Fibroblast of skin of back (primary cell): ENCODE measurements at places on chromosomes 12 and 14.

DNA sequence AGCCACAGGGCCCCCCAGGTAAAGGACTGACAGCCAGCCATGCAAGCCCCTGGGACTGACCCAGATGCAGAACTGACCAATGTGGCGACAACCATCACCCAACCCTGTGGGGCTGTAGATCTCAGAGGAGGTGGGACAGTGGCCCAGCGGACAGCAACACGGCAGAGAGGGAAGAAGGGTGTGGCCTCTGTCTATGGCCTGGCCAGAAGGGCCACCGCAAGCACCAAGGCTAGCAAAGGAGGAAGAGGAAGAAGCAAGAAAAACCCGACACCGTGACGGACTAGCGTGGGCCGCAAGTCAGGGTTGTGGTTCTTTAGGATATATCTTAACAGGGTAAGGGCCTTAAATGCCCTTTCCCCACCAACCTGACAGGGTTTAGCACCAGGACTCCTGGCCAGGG lies 71.2 kb downstream of the ITPK1 start:
- DNase-seq = no peak

DNA sequence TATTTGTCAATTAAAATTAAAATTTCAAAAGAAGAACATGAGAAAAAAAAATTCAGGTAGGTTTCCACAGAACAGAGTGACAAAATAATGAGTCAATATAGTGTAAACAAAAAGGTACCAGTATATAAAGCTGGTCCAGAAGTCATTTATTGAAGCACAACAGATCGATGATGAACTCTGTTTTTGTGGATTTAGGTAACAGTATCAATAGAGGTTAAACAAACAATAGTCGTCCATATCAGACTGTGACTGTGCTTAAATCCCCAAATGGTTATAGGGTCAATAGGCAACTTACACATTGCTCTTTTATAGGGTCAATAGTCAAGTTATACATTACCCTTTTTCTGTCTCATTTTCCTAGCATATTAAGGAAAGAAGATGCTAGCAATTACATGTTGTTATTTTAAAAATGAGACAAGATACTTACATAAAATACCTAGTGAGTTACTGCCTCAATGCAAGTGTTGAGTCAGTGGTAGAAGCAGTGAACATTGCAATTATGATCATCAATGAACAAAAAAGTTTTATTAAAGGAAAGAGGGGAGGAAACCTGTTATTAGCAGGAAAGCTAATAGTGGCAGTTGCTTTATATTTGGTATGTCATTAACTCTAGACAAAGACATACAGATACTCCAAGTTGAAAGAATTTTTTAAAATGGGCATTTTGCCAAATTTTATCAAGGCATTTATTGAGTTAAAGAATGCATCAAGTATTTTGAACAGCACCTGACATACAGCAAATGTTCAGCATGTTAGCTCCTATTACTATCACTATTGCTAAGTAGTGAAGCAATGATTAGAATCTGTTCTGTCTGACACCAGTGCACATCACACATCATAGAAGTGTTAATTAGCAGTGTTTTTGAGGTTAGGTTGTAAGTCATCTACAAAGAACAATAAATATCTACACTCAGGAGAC lies 102.9 kb downstream of the CCER1 start:
- DNase-seq = no peak

GRCh38 chr14:54606178-54606577 lies 39.2 kb downstream of the SAMD4A start:
- DNase-seq = peak; percentile 73

- no peak for DNase-seq
Observed at GRCh38 chr12:50647031-50647430, 116.9 kb upstream of the ATF1 start.

- DNase-seq = no peak
Observed at GRCh38 chr14:32350020-32350419, 20.9 kb downstream of the AKAP6 start.

GRCh38 chr12:67269633-67270573 lies 745 bp downstream of the CAND1 start:
- peak; percentile 34 for DNase-seq

DNA sequence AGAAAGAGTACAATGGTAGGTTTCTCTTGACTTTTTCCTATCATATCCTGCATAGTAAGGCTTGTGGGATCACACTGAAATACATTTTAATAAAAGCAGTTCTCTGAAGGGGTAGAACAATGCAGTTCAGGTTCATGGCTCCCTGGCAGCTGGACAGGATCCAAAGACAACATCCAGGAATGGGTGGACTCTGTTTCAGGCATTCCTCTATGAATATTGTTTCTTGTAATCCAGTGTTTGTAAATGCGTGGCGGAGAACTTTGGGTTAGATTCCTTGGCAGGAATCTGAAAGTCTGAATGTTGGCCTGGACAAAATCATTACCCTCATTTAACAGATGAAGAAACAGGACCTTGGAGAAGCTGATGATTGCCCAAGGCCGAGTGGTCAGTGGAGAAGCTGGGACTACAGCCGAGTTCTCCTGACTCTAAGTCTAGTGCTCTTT lies 43.5 kb downstream of the SYNE2 start:
- DNase-seq = peak; percentile 85

GRCh38 chr12:562634-563033 lies 100.6 kb downstream of the NINJ2 start:
- no peak for DNase-seq

DNA sequence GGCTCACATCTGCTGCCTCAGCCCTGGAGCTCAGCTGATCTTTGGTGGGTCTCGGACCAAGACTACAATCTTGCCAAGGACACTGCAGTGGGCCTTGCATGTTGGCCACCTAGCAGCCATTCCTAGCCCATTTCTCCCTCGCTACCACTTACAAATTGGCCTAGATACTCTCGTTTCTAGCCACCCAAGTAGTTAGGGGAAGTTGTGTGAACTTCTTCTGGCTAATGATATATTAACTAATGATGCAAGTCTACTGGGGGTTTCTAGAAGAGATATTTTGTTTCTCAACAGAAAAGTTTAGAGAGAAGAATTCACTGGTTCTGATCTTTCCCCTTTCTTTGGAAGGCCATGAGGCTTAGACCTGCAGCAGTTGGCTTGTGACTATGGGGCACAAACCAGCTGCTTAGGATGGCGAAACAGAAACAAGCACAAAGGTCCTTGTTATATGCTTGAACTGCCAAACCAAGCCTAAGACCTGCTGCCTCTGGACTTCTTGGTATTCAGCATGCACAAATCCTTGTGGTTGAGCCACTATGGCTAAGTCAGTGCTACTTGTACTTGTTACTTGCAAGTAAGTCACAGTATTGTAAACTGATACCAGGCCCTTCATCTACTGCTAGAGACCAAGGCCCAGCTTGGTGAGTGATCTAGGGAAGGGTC lies 30.5 kb upstream of the GPATCH2L start:
- no peak for DNase-seq

DNA sequence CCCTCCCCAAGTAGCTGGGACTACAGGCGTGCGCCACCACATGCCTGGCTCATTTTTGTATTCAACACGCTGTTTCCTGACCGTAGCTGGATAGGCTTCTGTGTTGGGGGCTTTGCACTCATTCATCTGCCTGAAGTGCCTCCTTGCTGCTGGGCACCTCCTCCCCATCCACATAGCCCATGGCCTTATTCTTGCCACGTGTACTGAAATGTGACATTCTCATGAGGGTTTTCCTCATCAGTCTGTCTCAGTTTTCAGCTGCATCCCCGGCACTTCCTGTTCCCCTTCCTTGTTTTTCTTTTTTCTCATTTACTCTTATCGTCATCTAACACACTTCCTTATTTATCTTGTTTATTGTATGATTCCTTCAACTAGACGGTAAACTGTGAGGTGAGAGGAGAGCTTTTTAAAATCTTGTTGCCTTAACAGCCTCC lies 36.6 kb downstream of the RCOR1 start:
- no peak for DNase-seq

GRCh38 chr12:27751386-27752047 lies 28.5 kb upstream of the KLHL42 start:
- no peak for DNase-seq

- peak; percentile 81 for DNase-seq
Observed at GRCh38 chr14:61569812-61570548, 125.3 kb upstream of the HIF1A start.

DNA sequence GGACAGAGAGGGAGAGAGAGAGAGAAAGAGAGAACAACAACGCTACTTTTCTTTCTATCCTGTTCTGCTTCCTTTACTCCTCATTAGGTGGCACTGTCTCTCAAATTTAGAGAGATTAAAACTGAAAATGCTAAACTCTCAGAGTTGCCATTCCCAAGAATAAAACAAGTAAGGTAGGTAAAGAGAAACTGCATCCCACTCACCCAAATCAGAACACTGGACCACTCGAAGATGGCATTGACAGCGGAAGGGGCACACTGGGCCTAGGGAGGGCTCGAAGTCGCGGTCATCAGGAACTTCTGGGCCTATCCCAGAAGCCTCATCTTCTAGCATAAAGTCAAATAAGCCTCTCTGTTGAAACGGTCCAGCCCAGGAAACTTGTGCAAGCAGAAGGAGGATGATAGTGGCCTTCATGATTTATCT lies 4.5 kb downstream of the DCN start:
- peak; percentile 68 for DNase-seq

- no peak for DNase-seq
Observed at GRCh38 chr14:38003746-38004609, 203.7 kb upstream of the SSTR1 start.

DNA sequence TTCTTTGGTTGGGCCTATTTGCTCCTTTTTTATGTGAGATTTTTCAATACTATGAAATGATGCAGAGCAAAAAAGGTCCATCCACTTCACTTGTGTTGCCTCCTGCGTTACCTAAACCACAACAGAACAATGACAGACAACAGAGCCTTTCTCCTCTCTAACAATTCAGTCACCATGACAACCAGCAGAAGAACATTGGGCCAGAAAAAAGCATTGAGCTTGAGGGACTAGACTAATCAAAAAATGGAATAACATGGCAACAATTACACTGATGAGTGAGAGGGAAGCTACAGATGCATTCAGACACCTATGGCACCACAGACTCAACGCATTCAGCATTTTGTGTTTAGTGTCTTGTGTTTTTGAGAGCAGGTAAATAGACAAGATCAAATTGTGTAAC lies 44.6 kb upstream of the PTCSC3 start:
- no peak for DNase-seq

DNA sequence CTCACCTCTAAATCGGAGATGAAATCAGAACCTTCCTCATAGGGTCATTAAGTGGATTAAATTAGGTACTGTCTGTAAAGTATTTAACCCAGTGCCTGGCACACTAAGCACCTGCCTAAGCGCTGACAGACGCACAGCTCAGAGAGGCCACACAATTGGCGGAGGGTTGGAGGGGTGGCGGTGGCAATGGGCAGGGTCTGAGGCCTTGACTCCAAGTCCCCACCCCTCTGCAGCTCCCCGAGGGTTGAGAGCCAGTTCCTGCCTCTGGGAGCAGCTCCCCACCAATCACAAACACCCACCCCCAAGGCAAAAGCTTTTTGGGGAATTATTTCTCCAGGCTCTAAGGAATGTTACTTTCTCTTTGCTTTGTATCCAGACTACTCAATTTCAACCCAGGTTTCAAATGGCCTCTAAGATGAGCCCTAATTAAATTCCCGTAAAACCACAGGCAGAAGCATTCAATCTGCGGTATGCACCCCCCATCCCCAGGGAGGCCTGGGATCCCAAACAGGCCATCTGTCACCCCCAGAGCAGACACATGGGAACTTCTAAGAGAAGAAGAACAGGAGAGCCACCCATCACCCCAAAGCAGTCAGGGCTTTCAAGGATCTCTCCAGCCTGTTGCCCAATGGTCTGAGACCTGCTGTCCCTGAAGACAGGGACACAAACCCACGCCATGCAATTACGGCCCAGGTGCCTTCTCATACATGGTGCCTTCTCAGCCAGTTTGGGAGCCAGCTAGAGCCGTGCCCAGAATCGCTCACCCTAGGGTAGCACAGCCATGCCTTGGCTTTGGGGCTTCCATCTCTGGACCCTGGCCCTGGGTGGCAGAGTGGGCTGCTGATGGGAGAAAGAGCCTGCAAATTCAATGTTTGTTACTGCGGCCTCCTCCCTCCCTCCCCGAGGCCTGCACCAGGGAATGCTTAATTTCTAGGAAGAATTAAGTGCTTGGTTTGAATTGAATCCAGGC lies 66.1 kb downstream of the CHGA start:
- peak; percentile 48 for DNase-seq

DNA sequence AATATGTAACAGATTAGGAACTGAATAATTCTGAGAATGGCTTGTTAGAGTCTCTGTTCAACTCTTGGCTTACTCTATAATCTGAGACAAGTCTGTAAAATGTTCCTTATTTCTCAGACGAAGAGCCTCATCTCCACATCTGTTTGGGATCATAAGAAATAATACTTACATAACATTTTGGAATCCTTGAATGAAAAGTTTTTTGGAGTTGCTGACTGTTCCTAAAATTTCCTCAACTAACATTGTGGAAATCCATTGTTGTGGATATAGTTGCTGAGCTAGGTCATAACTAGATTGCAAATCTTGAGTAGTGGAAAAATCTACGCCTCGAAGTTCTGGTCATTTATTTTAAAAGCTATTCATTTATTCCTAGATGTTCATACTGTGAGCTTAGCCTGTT lies 402.9 kb downstream of the ZFP36L1 start:
- DNase-seq = no peak

DNA sequence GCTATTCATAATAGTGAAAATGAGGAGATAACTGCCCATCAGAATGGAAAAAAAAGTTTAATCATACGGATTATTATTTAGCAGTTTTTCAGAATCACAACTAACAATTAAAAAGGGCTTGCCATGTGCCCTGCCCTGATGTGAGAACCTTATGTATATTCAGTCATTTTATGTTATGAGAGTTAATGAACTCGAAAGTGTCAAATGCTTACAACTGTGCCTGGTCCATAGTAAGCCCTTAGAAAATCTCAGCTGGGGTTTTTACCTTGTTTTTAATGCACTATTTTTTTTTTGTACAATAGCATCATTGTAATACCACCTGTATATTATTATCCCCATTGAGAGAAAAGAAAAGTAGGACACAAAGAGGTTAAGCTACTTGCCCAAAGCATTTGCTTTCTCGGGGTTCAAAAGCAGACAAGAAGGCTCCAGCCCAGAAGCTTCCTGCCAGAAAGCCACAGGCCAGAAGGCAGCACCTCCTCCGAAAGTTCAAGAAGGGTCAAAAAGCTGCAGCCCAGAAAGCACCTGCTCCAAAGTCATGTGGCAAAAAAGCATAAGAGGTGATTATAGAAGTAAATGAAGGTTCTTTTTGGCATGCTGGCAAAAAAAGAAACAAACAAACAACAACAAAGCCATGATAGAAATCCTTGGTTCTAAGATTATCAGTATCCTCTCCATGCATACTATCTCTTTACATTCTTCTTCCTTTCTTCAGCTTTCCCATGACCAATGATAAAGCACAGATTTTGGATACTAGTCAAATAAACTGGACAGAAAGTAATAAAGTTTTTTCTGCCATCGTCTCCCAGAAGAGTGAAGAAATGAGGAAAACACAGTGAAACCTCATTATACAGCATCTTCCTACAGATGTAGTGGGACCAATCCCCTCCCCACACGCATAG lies 59.1 kb upstream of the NAP1L1 start:
- no peak for DNase-seq
